Fibroblast of skin of right quadriceps (primary cell): ENCODE measurements at places on chromosomes 4 and X.

GRCh38 chr4:168945291-168945690, 64.8 kb downstream of the CBR4 start:
- no peak for DNase-seq

DNA sequence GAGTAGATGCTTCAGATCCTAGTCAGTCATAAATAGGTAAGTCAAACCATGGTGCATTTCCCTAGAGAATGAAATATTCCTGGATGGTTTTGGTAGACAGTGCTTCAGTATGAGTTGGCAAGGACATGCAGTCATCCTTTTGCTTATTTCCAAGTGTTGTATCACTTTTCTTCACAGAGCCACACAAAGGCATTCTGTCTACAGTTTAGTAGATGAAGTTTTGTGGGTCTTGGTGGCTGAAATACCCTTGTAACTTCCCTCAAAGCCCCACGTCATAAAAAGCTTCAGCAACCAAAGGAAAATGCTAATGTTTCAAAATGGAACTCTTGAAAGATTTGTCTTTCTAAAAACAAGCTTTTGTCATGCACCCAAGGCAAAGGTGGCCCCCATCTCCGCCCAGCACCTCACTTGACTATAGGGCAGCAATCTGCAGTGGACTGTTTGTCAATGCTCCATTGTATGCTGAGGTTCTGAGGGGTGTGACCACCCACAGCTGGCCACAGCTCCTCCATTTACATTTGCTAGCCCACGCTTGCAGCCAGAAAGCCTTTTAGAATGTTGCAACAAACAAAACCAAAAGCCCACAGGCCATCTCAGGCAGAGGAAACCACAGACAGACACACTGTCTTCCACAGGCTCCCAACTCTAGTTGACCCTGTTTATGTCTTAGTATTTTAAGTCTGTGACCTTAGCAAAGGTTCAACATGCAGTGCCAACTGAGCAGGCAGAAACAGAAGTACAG, 87.1 kb upstream of the FAM9C start:
- DNase-seq = no peak

DNA sequence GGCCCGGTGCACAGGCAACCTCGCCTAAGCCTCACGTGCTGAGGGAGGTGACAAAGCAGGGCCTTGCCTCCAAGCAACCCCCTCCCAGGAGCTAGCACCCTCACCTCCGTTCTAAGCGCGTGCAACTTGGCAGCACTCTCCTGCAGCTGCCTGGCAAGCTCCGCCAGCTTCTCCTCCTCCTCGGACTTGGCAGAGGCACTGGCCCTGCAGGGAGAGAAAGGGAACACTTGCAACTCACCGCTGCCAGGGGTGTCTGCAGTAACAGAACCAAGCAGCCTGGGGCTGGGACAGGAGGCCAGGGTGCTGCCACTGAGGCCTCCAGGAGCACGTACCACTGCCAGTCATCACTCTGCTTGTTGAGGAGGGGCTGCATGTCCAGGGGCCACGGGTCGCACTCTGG, 10.3 kb upstream of the TREX2 start:
- DNase-seq = no peak

GRCh38 chr4:132101526-132101925, 1047.6 kb upstream of the PCDH10 start:
- peak; percentile 67 for DNase-seq

DNA sequence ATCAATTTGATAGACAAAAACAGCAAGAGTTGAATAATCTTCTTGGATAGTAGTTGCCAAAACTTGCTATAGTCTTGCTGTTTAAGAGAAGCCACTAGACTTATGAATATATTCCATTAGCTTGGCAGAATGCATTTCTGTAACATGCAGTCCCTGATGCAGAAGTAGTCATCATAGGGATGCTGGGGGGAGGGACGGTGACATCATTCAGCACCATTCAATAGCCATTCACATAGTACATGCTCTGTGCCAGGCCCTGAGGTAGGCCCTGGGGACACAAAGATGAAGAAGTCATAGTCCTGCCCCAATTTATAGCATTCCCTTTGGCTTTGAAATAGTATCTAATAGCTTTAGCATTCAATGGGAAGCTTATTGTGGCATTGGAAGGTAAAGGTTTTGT, 185.5 kb upstream of the AFF2 start:
- DNase-seq = no peak

DNA sequence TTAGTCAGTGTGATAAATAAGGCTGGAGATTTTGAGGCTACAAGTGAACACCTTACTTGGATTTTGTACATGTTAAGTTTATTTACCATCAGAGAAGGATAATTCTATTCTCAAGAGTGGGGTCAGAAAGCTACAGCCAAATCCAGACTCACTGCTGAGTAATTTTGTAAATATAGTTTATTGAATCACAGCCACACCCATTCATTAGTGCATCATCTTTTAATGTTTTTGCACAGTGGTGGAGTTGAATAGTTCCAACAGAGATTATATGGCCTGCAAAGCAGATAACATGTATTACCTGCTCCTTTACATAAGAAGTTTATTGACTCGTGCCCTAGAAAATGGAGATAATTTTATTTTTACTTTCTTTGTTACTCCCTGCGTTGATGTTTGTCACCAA, 60.4 kb downstream of the PCDH18 start:
- peak; percentile 12 for DNase-seq

DNA sequence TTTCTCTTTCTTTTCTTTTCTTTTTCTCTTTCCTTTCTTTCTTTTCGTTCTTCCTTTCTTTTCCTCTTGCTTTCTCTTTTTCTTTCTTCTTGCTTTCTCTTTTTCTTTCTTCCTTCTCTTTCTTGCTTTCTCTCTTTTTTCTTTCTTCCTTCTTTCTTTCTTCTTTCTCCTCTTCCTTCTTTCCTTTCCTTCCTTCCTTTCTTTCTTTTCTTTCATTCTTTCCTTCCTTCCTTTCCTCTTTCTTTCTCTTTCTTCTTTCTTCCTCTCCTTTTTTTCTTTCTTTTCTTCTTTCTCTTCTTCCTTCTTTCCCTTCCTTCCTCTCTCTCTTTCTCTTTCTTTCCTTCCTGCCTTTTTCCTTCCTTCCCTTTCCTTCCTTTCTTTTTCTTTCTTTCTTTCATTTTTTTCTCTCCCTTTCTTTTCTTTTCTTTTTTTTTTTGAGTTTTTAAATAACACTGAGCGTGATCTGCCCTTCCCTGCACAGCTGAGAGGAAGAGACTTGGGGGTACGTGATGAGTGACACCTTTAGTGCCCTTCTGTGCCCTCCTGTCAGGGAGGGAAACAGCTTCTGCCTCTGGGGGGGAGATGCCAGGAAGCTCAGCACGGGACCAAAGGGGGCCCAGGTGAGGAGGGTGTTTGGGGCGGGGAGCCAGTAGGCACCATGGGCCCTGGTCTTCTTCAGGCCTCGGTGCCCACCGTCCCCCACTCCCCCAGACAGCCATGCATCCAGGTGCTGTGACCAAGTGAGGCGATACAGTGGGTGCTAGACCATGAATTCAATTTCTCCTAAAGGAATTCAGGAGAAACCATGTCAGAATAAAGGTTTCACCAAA, 36.6 kb upstream of the CDKN2AIP start:
- DNase-seq = no peak

DNA sequence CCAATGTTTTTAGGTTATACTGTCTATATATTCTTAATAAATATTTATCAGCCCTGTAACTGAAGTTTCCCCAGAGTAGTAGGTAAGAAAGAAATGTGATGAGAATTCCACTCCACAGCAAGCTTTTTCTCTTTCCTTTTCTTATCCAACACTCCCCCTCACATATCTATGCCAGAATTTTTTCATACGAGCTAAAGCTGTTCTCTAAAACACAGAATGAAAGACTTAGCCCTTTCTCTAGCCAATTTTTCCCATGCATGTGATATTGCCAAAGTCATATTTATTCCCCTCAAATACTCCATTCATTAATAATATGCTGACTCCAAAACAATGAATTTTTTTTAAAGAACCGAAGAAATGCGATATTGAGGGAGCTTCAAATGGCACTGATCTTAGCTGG, 32.3 kb downstream of the VEGFC start:
- no peak for DNase-seq

GRCh38 chr4:11898796-11899195, 470.1 kb upstream of the HS3ST1 start:
- DNase-seq = no peak

- no peak for DNase-seq
Observed at GRCh38 chr4:23130845-23131244, 438.1 kb downstream of the GBA3 start.

GRCh38 chr4:47287735-47288134, 175.8 kb downstream of the COMMD8 start:
- DNase-seq = peak; percentile 33

GRCh38 chr4:164716901-164717300, 37.0 kb upstream of the SMIM31 start:
- DNase-seq = no peak
